ENCODE measurements at places on chromosomes 13 and 19.

- no peak for DNase-seq
Observed at GRCh38 chr13:31950111-31950815, 81.3 kb upstream of the FRY start.

GRCh38 chr19:41926028-41926762 lies 2.1 kb downstream of the ERFL start:
- no peak for DNase-seq

- DNase-seq, result peak; percentile 73
Observed at GRCh38 chr13:23771552-23771951, 117.6 kb downstream of the MIPEP start.

GRCh38 chr19:51103926-51104341 lies 4.3 kb downstream of the CTU1 start:
- DNase-seq, result no peak

DNA sequence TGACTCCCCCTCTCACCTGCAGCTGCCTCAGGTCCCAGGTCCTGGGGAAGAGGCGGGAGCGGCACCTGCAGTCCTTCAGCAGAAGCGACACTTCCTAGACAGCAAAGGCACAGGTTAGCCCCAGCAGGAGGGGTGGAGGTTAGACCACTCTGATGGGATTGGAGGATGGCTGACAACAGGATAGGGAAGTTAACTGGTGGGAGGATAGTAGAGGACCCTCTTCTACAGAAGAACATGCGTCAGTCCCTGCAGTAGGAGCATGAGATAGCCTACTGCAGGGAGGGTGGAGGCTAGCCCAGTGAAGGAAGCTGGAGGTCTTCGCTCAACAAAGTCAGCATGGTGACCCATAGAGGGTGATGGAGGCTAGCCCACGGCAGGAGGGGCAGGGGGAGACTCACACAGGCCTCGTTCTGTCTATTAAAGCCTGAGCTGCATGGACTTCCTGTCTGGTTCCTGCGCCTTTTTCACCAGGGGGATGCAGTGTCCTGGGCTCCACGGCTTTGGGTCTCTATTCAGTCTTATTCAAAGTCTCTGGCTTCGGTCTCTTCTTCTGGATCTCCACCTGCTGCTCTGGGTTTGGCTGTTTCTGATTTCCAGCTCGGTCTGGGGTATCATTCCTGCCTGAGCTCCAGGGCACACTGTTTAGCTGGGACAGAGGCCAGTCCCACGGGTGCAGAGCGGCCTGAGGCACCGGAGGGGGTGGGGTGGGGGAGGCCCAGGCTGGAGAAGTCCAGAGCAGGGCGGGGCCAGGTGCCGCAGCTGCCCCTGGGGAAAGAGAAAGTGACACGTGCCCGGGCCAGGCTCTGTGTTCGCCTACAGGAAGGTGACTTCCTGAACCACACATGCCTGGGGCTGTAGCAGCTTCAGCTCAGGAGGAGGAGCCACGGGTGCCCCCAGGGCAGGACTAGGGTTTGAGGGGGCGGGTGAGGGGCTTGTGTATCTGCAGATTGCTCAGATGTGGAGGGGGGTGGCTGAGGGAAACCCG lies 7.3 kb downstream of the IFNL3 start:
- peak; percentile 15 for DNase-seq

DNA sequence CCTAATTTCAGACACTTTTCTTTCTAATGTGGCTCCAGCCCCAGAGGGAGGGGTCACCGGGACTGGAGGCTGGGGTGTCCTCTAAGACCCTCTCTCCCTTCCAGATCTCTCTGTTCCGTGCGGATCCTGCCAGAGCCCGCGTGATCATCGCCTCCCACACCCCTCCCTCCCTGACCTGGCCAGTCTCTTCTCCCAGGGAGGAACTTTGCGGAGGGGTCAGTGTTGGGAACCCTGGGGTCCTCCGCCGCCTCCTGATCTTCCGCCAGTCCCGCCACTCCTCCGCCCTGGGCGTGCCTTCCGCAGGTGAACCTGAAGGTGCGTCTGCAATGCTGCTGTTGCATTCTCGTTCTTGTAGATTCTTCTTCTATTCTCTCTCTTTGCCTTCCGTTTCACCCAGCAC lies 9.1 kb downstream of the SOX21 start:
- no peak for DNase-seq

DNA sequence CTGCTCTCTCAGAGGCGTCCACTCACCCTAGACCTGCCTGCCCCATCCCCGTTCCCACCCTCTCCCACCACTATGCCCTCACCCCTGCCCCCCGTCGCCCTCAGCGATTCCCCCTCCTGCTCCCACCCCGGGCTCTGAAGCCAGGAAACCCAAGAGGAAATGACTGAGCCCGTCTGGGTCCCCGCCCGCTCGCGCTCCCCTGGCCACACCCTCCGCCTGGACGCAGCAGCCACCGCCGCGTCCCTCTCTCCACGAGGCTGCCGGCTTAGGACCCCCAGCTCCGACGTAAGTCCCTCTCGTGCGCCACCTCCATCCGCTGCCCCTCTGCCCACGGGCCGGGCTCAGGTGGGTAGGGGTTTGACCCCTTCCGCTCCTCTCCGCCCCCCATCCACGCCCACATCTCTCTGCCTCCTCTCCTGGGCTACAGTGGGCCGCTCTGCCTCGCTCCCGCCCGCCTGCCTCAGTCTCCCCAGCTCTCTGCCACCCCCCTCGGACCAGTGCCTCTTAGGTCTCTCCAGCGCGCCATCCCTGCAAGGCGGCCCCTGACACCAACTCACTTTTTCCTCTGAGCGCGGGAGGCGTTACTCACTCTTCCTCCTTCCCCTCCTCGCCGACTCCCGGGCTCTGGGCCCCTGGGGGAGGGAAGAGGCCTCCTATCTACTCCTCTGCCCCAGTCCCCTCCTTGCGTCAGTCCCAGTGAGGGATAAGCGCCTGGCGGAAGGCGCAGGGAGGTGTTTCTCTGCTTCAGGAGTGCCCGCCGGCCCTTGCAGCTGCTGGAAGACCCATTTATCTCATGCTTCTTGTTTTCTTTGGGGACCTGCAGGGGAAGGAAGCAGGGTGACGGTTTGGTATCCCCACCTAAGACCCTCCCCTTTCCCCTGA lies at the start of gene FXYD5:
Gene FXYD5 (plus strand): TSS at position 211 of the 882 bp plus-strand sequence. CDS start 816 bp downstream, outside the sequence.
- DNase-seq, result peak; percentile 66

- DNase-seq, result peak; percentile 29
Observed at GRCh38 chr19:16417660-16418596, 53.8 kb downstream of the EPS15L1 start.

DNA sequence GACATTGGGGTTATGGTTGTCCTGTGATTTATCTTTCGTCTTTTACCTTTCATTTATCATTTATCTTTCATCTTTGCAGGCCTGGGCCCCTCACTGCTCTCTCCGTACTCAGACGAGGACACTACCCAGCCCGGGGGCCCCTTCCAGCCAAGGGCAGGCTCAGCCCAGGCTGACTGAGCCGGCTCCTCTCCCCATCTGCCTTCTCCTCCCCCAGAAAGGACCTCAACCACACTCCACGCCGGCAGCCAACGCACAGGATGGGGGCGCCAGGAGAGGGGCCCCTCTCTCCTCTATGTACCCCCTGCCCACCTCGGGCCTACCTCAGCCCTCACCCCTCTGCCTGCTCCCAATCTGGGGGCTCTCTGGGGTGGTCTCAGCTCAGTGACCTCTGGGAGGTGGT lies 7.4 kb upstream of the PPP5C start:
- DNase-seq, result no peak

- DNase-seq, result no peak
Observed at GRCh38 chr19:17860331-17860992, 752 bp downstream of the RPL18A start.

DNA sequence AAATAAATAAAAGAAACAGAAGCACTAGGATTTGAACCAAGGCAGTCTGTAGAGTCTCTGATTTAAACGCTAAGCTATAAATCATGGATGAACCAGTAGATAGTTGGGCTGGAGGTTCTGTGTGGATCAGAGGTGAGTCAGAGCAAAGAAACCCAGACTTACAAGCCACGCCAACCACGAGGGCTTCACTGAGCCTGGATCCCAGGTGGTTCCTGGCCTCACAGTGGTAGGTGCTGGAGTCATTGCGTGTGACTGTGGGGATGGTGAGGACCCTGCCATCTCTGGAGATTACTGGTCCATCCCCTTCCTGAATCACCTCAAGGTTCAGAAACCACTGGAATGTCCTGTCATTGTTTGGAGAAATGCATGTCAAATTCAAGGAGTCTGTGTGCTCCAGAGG lies 19.3 kb upstream of the CEACAM20 start:
- DNase-seq, result peak; percentile 62

DNA sequence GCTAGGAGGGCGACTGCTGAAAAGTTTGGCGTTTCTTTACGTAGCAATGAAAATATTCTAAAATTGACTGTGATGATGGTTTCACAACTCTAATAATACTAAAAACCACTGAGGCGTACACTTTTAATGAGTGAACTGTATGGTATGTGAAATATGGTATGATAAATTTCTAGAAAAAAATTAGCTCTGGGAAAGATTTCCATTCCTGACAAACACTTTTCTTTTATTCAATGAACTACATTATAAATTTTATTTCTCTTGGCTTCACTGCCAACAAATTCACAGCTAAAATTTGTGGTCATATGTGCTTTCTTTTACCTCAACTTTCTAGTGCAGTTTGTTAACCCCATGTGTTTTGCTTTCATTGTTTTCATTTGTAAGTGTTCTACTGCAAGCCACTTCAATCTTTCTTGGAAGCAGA lies 11.1 kb downstream of the ZC3H13 start:
- DNase-seq, result no peak

DNA sequence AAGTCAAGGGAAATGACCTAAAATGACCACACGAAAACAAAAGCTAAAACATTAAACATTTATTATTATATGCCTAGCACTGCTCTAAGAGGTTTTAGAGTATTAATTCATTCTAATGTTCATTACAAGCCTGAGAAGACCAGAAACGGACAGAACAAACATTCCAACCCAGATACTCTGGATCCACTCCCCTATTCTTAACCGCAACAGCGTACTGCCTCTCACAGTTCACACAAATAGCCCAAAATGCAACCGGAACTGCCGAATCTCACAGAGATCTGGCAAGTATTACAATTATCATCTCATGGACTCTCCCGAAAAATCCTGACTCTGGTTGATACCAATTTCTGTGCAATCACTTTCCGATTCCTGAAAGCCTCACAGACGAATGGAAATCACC lies 1.4 kb downstream of the ZNF780B start:
- DNase-seq, result no peak
